ENCODE measurements at places on chromosomes 7 and 10. TPM values are rescaled to one million over a fixed set of nuclear protein-coding genes. Genes with fewer than 3 reads are reported as not detected.

Gene CCDC146
- total RNA-seq, result 3.3 TPM

Gene CALHM1
- not detected for total RNA-seq

DNA sequence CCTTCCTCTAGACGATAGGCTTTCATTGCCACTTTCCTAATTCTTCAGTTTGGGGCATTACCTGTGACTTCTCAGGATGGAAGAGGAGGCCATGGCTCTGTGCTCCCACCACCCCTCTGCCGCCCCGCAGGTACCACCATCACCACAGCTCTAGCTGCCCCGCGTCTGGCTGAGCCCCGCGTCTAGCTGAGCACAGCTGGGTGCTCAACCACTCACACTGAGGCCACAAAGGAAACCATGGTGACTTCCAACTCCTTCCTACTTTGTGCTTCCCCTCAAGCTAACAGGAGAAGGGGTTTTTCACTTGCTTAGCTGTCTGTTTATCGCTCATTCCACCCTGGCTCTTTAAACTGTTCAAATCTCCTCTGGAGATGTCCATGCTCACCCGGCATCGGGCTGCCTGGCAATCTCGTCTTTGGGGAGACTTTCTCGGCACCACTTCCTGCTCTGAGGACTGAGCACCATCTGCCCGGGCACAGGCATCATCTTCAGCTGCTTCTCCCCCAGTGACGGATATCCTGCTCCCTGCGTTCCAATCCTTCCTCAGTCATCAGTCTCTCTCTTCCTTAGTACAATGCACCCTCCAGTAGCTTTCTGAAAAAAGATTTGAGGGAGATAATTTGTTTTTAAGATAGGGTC, 59.4 kb downstream of the MAD1L1 start:
- no peak for ATAC-seq

DNA sequence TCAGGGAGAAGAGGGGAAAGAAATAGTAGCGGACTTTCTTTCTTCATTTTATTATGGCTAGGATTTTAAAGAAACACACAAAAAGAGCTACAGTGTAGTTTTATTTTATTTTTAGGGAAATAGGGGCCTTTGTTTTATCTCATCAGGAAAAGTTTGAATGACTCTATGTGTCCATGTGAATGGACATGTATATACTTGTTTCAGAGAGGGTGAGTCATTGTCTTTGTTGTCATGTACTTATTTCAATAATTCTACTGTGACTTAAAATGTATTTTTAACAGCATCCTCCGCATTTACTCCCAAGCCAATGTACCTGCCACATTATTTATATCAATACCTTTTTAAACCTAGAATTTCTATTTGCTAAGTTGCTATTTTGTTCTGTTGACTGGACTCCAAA, 569.5 kb downstream of the SORCS3 start:
- ATAC-seq, result no peak

GRCh38 chr7:140989068-140989467, 25.7 kb downstream of the MRPS33 start:
- no peak for ATAC-seq

DNA sequence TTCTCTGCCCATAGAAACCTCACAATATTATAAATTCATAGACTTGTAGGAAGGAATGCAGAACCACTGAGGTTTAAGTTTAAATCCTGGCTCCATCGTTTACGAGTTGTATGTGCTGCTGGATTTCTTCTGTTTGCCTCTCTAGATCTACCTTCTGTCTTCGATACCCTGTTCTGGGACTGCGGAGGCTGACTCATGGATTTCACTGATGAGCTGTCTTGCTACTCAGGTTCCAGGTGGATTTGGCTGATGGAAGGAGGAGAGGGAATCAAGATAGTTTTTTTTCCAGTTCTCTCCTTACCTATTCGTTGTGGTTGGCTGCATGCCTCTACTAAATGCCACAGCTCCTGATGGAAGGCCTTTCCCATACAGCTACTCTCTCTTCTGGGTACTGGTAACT, 375.8 kb downstream of the REEP3 start:
- no peak for ATAC-seq

DNA sequence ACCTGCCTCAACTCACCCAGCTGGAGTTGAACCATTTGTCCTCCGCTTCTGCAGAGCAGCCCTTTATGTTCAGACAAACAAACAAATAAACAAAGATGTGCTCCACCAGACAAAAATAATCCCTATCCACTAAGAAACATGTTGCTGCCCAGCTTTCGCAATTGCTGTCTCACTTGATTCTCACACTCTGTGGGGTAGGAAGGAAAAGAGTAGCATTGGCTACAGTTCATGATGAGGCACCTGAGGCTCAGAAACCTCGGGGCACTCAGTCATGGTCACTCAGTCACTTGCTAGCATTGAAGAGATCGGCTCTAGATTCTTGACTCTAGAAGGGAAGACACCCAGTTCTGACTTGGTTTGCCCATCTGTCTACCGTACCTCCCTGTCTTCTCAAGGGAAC, 88.0 kb upstream of the ZMIZ1 start:
- no peak for ATAC-seq

- ATAC-seq, result no peak
These were observed 223.2 kb upstream of the LRRN3 start for GRCh38 chr7:110867771-110868170.

DNA sequence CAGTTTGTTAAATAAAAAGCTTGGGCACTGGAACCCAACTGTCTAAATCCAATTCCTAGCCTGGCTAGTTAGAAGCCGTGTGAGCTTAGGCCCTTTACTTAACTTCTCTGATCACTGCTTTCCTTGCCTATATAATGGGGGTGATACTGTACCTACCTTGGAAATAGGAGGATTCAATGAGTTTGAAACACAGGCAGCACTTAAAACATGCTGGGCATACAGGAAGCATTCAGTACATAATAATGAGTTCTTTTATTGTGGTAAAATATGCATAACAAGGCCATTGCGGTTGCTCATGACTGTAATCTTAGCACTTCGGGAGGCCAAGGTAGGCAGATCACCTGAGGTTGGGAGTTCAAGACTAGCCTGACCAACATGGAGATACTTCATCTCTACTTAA, 47.4 kb upstream of the SEPHS1 start:
- no peak for ATAC-seq

DNA sequence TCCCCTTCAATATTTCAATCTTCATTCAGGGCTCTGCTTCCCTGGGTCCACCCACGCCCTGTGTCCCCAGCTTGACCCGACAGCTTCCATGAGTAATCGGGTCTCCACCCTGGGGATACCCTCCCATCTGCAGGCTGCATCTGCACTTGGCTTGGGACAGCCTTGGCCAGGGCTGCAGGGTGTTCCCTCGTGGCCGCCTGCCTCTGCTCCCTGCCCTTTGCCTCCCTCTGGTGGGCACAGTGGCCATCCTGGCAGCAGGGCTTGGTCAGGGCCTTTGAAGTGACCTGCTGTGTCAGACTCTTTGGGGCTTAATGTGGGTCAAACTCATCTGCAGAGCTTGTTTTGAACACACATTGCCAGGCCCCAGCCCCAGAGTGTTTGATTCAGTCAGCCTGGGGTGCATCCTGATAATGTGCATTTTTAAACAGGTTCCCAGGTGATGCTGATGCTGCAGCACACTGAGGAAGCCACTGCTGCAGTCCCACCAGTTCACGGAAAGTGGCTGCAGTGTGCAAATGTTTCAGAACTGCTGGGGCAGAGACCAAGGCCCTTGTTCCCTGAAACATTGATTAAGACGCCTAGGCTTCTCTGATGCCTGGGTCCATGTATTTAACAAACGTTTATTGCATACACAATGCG, 80.7 kb upstream of the SEC61G start:
- peak; percentile 34 for ATAC-seq

- no peak for ATAC-seq
These were observed 260.0 kb upstream of the MKI67 start for GRCh38 chr10:128386231-128386630.

GRCh38 chr7:72127136-72127535, 285.0 kb downstream of the CALN1 start:
- ATAC-seq, result no peak

- no peak for ATAC-seq
These were observed 2.5 kb downstream of the CYREN start for GRCh38 chr7:135168001-135168400.

GRCh38 chr7:125814100-125814499, 884.5 kb upstream of the POT1 start:
- no peak for ATAC-seq
